ENCODE measurements at places on chromosomes 4 and X.
A peak's percentile ranks its signal among the peaks of the same experiment; 100 is the strongest.

GRCh38 chr4:38785041-38785790 is 2.4 kb upstream of the TLR10 start:
- no peak for DNase-seq

DNA sequence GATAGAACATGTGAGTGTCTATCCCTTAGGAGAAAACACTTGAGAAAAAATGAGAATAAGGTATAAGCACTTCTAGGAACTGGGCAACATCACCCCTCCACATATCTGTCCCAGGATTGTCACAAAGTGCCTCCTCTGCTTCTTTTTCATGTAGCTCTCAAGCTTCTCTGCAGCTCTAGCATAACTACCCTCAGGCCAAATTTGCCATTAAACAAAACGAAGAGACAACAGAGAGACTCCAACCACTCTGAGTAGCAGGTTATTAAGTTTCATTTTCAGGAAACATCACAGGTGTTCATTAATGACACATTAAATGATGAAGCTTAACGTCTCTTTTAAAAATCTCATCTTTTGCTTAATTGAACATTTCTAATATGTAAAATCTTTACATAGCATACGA is 580.0 kb downstream of the GALNTL6 start:
- no peak for DNase-seq

GRCh38 chrX:103536071-103536470 is 16.8 kb upstream of the RAB40A start:
- no peak for DNase-seq

- DNase-seq = no peak
These were observed 48.3 kb upstream of the CBR4 start for GRCh38 chr4:169058312-169058711.

GRCh38 chr4:184165291-184165690 is 52.4 kb downstream of the ENPP6 start:
- DNase-seq = no peak

- DNase-seq = no peak
These were observed 193.6 kb upstream of the BANK1 start for GRCh38 chr4:101596781-101597552.

- DNase-seq = peak; percentile 38
These were observed 1577.0 kb upstream of the TENM3 start for GRCh38 chr4:180665994-180666824.

DNA sequence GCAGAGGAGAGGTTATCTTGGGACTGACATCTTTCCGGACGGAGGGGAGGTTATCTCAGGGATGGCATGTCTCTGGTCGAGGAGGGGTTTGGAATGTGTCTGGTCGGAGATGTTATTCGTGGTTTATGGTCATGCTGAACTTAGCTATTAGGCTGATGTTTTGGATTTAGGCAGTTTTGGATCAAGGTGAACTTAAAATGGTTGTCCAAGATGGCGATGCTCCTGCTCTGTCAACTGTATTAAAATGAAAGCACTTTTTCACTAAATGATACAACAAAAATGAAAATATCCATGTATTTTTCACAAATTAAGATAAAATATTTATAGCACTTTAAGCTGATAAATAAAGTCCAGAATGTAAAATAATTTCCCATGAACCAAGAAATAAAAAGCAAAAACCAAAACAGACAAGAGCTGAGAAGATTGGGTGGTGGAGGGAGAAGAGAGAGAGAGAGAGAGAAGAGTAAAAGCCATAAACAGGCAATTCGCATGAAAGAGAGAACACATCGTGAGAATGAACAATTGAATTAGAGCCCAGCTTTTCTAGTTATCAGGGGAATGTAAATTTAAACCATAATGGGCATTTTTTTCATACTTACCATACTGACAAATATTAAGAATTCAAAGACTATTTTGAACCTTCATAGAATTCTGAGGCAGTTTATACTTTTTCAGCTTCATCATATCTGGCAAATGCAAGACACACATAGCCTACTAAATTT is 2236.0 kb upstream of the AGA start:
- DNase-seq = no peak

- DNase-seq = no peak
These were observed 3.0 kb upstream of the PDE6B start for GRCh38 chr4:622071-622995.

DNA sequence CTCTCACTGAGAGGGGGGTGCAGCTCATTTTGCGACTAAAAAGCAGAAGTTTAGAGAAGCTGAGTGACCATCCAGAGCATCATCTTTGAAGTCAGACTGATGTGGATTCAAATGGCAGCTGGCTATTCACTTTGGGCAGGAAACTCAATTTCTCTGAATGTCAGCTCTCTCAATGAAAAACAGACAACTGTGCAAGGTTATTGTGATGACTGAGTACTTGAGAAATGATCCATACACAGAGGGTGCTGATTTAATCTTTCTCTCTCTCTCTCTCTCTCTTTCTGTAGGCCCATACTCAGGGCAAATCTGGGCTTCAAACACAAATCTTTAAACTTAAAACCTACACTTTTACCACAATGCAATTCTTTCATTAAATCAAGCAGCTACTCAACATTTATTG is 185.8 kb upstream of the SLIT2 start:
- no peak for DNase-seq

DNA sequence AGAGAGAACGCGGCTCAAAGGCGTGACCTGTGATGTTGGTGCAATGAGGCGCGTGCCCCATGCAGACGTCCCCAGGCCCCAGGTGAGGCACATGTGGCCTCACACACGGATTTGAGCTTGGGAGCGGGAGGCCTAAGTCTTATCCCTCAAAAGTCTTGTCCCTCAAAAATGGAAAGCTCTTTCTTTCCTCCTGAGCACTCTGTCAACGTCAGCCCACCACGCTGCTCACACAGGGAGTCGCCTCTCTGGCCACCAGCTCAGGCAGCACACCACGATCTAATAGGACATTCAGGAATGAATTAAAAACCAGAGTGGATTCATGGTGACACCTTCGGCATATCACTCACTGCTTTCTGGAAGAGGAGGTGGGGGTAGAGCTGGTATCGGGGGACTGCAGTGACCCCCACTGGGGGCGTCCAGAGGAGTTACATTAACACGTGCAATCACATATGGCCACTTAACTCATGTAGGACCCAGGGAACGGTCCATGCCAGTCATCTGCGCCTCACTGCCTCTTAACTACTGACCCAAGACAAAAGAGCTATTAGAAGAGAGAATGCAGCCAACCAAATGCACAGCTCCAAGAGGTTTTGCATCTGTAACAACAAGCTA is 21.9 kb upstream of the CYP4V2 start:
- no peak for DNase-seq

DNA sequence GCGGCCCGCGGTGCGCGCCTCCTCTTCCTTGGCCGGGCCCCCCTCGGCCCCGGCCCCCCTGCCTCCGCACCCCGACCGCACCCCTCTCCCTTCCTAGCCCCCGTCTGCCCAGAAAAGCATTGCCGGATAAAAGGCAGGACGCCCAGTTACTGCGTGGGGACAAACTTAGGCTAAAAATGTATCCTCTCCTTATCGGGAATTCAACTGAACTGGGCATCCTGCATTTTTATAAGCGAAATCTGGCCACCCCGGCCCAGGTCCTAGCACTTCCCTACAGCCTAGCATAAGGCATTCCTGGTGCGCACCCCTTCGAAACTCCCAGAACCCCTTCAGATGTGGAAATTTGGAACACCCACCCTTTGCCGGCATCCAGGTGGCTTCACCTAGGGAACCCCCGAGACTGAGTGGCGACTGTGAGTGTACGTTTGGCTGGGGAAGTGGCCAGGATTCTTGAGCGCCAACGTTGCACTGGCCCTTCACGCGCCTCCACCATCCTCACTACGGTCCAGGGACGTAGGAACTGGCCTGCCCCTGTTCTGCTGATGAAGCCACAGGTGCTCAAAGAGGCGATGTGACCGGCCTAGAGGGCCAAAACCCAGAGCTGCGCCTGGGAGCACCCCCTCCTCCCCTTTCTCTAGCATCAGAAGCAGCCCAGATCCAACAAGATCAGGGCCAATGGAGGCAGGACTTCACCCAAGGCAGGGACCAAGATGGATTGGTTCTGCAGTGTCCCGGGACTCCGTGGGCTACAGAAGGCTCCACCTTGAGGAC is 5.7 kb upstream of the RNF4 start:
- DNase-seq = no peak

- no peak for DNase-seq
These were observed 22.0 kb downstream of the PPEF2 start for GRCh38 chr4:75880278-75880677.

- DNase-seq = peak; percentile 65
These were observed 877 bp downstream of the GPRASP1 start for GRCh38 chrX:102652031-102652688.

DNA sequence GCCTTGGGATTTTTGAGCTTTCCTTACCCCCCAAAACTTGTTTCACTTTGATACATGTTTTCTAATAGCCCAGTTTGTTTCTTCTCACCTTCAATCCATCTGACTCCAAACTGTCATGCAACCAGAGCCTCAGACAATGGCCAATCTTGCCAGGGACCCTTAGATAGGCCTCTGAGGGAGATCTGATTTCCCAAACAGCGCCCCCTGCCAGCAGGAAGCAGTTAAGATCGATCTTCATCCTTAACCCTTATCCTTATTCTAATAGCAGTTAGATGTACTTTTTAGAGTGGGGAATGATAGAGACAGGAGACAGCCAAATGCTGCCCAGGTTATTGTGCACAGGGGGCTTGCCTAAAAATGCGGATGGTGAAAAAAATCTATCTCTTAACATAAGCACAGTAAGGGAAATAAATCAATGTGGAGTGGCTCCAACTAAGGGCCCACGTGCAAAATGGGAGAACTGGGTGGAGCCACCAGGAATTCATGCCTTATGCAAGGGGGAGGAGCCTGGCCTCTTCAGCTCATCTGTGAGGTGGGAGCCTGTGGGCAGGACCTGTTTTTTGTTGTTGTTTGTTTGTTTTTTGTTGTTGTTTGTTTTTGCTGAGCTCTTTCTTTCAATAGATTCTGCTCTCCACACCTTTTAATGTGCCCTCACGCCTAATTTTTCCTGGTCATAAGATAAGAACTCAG is 833.6 kb upstream of the AGA start:
- no peak for DNase-seq

DNA sequence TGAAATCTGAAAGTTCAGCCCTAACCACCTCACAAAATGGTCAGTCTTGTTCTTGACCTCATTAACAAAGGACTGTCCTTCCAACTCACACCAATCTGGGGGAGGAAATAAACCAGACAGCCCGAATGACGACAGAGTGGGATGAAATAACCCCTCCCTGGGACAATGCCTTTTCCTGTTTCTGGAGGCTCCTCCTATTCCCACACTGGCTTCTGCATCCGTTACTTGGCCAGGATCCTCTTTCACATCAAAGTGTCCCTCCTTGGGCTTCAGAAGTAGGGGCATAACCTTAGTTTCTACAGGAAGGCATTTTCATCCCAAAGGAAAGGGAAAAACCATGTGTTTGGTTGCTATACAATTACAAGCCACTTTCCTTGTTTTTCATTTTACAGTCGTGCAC is 59.8 kb upstream of the RPL34 start:
- no peak for DNase-seq

GRCh38 chrX:109600237-109600651 is 24.7 kb downstream of the KCNE5 start:
- no peak for DNase-seq

DNA sequence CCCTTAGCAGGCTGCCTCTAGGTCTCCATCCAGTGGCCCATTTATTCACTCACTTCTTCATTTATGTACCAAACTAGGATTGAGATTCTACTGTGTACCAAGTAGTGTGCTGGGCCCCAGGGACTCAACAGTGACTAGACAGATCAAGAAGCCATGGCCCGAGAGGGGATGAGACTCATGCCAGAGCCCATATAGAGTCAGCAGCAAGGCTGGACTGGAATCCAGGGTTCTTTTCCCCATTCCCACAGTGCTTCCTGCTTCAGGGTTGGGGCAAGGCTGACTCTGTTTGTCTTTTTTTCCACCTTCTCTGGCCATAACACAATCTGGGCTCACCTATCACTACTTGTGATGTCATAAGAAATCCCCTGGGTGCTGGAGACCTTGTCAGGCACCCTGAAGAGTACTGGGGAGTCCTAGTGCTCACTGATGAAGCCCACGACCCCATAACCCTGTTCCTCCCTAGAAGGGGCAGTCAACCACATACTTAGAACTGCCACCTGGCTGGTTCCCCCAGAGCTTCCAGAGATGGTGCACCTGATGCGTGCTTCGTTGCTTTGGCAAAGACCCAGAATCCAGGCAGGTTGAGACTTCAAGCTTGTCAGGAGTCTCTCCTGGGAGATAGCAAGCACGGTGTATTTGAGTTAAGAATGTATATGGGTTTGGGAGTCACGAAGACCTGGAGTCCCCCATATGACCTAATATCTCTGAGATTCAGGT is 6.2 kb downstream of the RTL5 start:
- no peak for DNase-seq

- no peak for DNase-seq
These were observed 9.4 kb downstream of the INTU start for GRCh38 chr4:127642169-127642568.

GRCh38 chr4:43238008-43238407 is 345.5 kb downstream of the GRXCR1 start:
- DNase-seq = no peak

DNA sequence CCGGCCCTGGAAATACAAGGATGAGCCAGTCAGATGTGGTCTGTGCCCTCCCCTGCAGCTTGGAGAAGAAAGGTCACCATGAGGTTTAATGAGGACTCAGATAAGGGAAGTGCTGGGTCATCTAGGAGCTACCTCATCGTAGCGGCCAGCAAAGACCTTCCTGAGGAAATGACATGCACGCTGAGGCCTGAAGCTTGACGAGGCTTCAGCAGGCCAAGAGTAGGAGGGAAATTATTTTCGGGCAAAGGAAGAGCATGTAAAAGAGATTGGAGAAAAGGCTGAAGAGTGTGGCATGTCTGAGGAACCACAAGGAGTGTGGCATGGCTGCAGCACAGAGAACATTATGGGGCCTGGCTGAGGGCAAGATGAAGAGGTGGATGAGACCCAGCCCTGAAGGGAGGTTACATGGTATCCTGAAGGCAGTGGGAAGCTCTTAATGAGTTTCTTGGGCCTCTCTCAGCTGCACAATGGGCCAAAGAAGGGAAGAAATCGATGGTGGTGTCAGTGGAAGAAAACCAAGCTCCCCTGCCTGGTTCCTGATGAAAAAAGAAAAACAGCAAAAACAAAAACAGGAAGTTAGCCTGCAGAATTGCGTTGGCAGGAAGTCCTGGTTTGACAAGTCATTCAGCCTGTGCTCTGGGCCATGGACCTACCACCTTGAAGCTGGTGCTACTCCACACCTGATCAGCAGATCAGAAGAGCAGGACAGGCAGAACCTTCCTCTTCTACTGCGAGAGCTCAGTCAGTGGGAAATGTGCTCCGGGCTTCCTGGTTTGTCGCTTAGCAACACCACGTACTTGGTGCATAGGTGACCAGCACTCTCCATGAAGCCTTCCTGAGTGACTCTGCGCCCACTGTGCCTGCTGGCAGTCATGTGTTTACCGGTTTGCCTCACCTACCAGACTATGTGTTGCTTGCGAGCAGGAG is 134.5 kb upstream of the KLF3 start:
- DNase-seq = peak; percentile 17

All from NCI-H526 treated with DMSO at 0.1 percent for 48 hours (cell line).